ENCODE measurements at places on chromosomes 5 and 9.

DNA sequence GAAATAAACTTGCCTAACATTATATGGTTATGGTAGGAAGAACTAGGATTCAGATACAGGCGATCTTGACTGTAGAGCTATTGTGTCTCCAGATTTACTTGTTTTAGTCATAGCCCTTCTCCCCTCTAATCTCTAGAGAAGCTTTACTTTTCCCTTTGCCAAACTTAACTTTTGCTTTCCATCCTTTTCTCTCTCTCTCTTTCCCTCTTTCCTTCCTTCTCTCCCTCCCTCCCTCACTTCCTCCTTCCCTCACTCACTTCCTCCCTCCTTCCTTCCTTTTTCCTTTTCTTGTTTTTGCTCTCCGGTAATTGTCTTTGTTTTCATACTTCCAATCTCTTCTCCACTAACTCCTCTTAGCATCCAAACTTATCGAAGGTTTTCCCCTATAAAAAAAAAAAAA, 10.4 kb downstream of the UBE2D2 start:
- DNase-seq, result no peak

DNA sequence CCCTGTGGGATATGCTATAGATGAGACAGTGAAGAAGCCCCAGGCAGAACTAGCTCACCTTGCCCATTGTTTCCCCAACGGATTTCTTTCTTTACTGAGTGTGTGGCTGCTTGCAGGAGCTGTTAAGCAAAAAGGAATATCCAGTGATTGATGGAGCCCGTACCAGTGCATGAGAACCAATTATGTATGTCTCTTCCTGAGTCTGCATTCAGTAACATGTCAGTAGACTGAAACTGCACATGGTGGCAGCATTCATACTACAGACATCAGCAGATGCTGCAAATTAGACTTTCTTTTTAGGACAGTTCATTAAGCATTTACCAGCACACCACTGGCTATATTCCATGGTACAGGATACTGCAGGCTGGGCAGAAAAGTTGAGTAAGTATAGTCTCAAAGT, 90.3 kb upstream of the PLCXD3 start:
- no peak for DNase-seq

- no peak for DNase-seq
These were observed 211.3 kb upstream of the HAPLN1 start for GRCh38 chr5:83931969-83932368.

DNA sequence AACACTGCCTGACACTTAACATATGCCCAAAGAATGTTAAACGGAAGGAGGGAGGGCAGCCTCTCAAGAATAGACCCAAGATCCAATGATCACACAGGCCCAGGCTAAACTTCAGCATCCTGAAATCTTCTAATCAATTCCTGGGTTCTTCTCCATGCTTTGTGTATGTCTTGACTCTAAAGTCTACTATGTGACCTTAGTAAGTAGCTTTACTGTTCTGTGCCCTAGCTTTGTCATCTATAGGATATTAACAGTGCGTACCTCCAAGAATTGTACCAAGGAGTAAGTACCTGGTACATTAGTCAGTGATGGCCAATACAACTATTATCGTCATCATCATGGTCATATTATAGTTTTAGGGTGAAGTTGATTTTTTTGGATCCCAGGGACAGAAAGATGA, 96.6 kb downstream of the SGCD start:
- DNase-seq, result no peak

DNA sequence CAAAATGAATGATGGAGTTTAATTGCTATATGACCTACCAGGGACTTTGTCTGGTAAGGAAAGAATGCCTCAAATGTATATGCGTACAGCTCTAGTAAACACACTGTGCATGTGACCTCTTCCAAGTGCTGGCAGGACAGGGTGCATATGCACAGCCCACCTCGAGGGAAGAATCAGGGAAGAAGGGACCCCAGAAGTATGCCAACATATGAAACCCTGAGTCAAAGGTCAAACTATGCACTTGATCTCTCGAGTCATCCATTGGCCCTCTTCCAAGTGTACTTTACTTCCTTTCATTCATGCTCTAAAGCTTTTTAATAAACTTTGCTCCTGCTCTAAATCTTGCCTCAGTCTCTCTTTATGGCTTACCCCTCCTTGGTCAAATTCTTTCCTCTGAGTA, 804.6 kb upstream of the COX7C start:
- DNase-seq, result no peak

GRCh38 chr5:61115968-61116367, 46.3 kb downstream of the SMIM15 start:
- DNase-seq, result no peak

Measured in fibroblast of villous mesenchyme (primary cell).